ENCODE measurements at places on chromosomes 7 and 10.
A peak's percentile ranks its signal among the peaks of the same experiment; 100 is the strongest.

- H3K36me3 ChIP-seq = no peaks in the 10 kb centered on the region
- H3K27ac ChIP-seq = no peak overlapping the region
- no peak overlapping the region for H3K4me3 ChIP-seq
Measured at GRCh38 chr7:97133159-97133558, 15.7 kb downstream of the SDHAF3 start.

DNA sequence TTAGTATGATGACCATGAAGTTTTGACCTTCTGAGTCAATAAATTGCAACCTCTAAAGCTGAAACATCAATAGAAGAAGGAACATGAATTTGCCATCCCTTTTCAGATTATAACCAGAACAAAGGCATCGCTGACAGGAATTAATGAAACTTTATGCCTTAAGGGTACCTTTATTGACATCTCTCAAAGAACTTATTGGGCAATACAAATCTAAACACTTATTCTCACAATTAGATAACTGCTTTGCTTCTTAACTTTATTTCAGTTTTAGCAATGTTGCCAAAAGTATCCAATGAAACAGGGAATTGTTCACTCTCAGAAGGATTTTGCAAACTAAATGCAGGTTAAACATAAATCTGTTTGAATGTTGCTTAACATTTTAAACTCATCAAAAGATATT is 116.0 kb downstream of the ELAPOR2 start:
- H3K36me3 ChIP-seq = no peaks in the 10 kb centered on the region
- no peaks in the 10 kb centered on the region for H3K27me3 ChIP-seq
- no peak overlapping the region for H3K27ac ChIP-seq
- H3K4me3 ChIP-seq = no peak overlapping the region

GRCh38 chr10:126524526-126524925 is 136.2 kb upstream of the ADAM12 start:
- H3K4me3 ChIP-seq = no peak overlapping the region

DNA sequence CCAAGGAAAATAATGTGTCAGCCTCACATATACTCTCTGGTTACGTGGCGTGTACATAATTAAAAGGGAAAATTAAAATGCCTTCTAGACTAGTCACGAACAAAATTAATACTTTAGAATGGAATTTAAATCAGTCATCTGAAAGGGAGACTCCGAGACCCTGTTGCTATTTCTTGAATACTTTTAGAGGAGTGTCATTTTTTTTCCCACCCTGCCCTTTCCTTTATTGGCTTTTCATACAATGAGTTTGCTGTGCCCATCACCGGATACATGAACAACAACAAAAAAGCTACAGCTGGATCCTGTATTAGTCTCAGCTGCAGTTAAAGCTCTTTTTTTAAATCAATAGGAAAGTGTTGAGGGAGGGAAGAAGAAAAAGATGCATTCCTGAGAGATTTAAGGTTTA is 20.1 kb downstream of the CYTH3 start:
- H3K4me3 ChIP-seq = peak overlapping the region; percentile 16
- H3K27me3 ChIP-seq = no peaks in the 10 kb centered on the region
- H3K36me3 ChIP-seq = no peaks in the 10 kb centered on the region
- no peak for DNase-seq
- H3K27ac ChIP-seq = peak overlapping the region; percentile 14

GRCh38 chr10:109891105-109891504 is 32.2 kb downstream of the XPNPEP1 start:
- H3K36me3 ChIP-seq = peaks cover 7% of the 10 kb centered on the region
- H3K4me1 ChIP-seq = peaks cover 77% of the 10 kb centered on the region
- H3K27ac ChIP-seq = peak overlapping the region; percentile 82
- no peak overlapping the region for H3K4me3 ChIP-seq

DNA sequence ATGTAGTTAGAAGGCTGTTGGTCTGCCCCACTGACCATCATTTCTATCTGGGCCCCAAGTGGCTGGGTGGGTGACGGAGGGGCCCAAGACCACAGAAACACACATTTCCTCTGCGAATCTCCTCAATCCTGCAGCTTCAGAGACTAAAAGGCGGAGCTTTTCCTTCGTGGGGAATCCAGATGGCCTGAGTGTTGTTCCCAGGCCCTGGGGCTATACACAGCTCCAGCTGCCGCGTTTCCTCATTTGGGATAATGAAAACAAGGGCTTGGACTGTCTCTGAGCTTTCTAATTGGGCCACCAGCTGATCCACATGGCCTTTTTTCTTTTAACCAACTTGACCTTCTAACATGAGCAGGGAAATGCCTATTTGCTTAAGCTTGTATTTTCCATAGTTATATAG is 339.9 kb downstream of the CXCL12 start:
- H3K4me1 ChIP-seq = peaks cover 6% of the 10 kb centered on the region
- DNase-seq = no peak
- H3K36me3 ChIP-seq = no peaks in the 10 kb centered on the region
- H3K4me3 ChIP-seq = no peak overlapping the region
